Mesothelial cell of epicardium (in vitro differentiated cells): ENCODE measurements at places on chromosomes 11 and 22.

DNA sequence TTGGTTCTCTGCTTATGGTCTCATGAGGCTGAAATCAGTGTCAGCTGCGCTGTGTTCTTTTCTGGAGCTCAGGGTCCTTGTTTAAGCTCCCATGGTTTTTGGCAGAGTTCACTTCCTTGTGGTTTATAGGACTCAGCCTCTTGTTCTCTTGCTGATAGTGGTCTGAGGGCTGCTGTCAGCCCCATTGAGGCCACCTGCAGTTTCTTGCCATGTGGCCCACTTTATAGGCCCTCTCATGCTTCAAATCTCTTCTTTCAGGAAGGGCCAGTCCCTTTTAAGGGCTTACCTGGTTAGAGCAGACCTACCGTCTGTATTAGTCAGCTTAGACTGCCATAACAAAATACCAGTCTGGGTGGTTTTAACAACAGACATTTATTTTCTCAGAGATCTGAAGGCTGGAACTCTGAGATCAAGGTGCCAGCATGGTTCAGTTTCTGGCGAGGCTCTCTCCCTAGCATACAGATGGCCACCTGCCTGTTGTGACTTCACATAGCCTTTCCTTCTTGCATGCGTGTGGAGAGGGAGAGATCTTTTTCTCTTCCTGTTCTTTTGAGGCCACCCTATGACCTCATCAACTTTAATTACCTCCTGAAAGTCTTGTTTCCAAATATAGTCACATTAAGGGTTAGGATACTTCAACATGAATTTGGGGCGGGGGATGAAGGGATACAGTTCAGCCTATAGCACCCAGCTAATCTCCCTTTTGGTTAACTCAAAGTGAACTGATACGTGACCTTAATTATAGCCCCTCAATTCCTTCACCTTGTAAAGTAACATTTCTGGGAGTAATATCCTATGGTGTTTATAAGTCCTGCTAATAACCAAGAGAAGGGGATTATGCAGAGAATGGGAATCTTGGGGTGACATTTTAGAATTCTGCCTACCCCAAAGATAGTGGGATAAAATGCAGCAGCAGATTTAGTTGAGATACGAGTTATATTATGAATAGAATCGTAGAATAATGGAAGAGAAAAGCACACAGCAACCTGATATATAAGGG lies 131.8 kb downstream of the UVRAG start:
- no peak for DNase-seq

DNA sequence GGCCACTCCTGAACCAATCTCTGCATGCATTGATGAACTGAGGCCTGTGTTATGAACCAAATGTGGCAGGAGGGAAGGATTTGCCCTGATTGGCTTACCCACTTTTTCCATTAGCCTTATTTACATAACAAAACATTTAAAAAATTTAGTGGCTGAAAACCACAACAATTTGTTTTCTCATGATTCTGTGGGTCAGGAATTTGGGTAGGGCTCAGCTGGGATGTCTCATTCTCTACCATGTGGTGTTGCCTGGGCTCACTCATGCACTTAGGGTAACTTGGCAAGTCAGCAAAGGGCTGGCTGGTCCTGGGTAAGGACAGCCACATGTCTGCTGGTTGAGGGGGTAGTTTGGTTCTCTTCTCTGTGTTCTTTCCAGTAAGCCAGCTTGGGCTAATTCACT lies 35.1 kb upstream of the CYP2R1 start:
- DNase-seq, result no peak

DNA sequence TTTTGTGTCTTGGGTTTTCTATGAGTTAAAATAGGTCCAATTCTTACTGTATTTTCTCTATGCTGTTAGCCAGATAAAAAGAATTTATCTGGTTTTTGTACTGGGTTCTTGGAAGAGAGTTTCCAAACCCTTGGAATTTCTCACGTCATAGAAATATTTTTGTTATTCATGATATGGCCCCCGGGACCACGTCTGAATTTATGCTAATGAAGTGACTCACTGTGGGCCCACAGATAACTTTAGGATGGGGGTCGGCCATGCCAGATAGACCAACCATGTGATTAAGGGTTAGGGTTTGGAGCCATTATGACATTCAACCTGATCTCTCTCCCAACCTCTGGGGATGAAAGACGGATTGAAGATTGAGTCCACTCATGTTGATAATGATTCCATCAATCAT lies 35.6 kb upstream of the DDI1 start:
- DNase-seq, result no peak

DNA sequence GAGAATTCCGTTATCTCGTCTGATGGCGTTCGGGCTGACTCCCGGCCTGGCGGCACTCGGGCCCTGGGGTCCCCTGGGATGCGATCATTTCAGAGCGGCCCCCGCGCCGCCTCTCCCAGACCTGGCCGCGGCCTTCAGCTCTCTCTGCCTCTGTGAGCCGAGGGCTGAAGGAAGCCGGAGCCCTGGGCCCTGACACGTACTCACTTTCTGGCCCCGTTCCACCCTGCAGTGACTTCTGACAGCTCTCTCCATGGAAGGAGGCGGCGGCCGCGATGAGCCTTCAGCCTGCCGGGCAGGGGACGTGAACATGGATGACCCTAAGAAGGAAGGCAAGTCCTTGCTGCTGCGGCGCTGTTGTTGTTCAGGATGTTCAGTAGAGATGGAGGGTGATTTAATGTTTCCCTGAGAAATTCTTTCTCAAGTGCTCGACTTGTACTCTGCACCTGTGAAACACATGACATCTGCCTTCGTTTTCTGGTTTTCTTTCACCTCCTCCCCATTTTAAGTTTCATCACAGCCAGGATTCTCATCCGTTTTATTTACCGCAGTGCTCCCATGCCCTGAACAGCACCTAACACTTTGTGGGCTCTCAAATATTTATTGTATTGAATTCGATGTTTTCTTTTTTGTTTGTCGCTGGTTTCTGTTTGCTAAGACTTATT lies 612 bp downstream of the GTSE1 start:
- DNase-seq, result no peak

- no peak for DNase-seq
Observed at GRCh38 chr11:10872097-10872496, 14.2 kb upstream of the ZBED5 start.

DNA sequence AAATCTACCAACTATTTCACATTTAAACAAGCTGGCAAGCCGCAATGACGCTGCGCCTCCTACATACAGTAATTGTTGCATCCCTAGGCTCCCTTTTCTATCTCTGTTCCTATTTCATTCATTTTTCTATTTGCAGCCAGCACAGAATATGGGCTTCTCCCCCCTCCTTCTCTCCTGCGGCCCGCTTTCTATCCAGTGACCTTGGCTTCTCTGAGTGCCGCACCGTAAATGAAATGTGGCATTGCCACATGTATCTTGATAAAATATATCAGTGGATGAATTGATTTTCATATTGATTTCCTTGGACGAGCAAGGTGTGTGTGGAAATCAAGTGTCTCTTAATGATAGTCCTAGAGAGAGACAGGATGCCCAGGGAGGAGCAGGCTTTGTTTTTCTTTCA lies 70.2 kb downstream of the ZBTB16 start:
- no peak for DNase-seq

DNA sequence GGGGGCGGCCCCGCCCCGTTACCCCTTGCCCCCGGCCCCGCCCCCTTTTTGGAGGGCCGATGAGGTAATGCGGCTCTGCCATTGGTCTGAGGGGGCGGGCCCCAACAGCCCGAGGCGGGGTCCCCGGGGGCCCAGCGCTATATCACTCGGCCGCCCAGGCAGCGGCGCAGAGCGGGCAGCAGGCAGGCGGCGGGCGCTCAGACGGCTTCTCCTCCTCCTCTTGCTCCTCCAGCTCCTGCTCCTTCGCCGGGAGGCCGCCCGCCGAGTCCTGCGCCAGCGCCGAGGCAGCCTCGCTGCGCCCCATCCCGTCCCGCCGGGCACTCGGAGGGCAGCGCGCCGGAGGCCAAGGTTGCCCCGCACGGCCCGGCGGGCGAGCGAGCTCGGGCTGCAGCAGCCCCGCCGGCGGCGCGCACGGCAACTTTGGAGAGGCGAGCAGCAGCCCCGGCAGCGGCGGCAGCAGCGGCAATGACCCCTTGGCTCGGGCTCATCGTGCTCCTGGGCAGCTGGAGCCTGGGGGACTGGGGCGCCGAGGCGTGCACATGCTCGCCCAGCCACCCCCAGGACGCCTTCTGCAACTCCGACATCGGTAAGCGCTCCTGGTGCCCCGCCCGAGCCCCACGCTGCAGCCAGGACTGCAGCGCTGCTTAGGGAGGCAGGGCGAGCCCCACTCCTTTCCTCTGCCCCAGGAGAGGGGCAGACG lies at the start of gene TIMP3:
Gene TIMP3, plus strand, starts transcription at position 169 of the 700 bp plus-strand sequence. Its CDS starts 297 bp downstream, at position 466.
- DNase-seq, result peak; percentile 60

DNA sequence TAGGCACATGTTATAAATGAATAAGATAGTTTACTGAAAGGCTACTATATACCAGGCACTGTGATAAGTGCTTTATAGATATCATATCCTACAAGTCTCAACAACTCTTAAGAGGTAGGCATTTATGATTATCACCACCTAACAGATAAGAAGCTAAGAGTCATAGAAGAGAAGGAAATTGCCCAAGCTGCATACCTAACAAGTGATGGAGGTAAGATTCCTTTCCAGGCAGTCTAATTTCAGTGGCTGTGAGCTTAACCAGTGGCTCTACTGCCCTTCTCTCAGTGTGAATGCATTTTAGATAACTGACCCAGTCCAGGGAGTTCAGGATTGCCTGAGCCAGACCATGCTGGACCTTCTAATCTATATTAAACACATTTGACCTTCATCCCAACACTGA lies 39.2 kb downstream of the HEPHL1 start:
- DNase-seq, result no peak
